ENCODE measurements at places on chromosomes 6 and 20.

GRCh38 chr6:153309651-153310050 is 178.6 kb upstream of the RGS17 start:
- DNase-seq = no peak

GRCh38 chr6:97110626-97111025 is 172.4 kb downstream of the MMS22L start:
- no peak for DNase-seq

DNA sequence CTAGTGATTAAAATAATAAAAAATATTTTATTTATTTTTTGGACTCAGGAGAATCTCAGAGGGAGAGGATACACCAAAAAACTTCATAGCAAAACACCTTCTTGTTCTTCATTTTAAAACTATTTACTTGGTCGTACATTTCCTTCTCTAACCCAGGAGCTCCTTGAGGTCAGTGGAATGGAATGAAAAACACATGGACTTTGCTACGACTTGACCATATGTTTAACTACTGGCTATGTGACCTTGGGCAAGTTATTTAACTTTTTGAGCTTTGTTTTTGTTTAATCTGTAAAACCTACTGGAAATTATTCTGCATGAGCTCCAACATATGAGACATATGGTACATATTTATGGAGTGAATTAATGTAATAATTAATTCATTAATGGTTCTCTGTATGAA is 1005.5 kb upstream of the CITED2 start:
- no peak for DNase-seq

DNA sequence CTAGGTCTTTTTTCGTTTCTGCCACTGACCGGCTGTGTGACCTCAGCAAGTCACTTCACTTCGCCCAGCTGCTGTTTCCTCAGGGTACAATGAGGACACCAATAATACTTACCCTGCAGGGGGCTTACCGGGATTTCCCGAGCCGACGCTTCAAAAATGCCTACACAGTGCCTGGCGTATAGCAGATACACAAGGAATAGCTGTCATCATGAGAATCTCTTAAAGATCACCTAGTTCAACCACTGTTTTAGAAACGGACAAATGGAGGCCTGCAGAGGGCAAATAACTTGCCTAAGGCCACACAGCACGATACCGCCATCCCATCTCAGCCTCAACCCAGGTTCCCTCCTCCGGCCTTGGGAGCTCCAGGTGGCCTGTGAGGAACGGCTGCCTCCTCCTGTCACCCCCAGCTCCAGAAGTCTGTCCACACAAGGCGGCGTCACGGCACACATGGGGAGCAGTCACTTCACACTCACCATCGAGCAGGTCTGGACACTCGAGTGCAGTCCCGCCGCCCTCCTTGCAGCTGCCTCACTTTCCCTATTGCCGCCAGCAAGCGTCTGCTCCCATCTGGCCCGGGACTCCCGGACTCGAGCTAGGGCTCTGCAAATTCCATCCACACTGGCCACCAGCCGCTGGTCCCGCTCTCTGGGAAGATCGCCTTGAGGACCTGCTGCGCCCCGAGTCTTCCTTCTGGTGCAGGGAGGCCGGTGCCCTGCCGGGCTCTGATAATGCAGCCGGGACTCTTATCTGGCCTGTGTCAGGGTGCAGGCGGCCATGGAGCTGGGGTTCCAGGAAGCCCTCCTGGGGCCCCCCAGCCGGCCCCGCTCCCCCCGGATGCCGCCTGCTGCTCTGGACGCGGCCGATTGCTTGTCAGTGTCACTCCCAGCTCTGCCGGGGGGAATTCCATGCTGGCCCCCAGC is at the start of gene RIPOR3:
Gene RIPOR3 (minus strand): TSS at position 893 of the 923 bp plus-strand sequence. CDS start 414 bp downstream, at position 479.
- DNase-seq = no peak

DNA sequence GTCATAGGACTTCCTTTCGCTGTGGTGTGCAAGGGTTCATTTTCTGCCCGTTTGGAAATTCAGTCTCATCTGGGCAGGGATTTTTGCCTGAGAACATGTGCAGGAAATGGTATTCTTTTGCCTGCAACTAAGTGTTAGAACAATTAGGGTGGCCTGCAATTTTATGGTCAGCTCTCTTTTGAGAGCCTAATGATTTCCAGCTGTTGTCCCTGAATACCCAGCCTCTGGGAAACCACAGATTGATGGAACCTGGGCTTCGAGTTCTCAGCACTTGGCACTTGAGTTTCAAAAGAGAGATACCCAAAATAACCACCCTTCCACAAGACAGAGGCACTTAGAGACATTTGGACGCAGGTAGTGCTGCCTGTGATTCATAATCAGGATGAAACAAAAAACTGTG is 217.2 kb upstream of the FOXA2 start:
- no peak for DNase-seq

DNA sequence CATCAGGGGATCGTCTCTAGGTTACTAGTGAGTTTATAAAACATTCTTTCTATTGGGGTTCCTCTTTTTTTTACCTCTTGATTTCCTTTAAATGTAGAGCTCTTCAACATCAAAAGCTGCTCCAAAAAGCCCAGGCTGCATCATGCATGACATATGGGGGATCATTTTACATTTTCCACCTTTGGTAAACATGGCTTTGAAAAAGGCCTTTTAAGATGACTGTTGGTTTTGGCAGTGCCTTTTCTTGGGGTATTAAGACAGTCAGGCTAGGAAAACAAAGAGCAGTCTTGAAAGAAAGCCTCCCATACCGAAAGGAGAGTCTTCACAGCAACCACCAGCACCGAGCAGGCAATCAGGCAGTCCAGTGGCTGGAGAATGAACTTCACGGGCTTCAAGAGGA is 73.2 kb downstream of the NPEPL1 start:
- no peak for DNase-seq

DNA sequence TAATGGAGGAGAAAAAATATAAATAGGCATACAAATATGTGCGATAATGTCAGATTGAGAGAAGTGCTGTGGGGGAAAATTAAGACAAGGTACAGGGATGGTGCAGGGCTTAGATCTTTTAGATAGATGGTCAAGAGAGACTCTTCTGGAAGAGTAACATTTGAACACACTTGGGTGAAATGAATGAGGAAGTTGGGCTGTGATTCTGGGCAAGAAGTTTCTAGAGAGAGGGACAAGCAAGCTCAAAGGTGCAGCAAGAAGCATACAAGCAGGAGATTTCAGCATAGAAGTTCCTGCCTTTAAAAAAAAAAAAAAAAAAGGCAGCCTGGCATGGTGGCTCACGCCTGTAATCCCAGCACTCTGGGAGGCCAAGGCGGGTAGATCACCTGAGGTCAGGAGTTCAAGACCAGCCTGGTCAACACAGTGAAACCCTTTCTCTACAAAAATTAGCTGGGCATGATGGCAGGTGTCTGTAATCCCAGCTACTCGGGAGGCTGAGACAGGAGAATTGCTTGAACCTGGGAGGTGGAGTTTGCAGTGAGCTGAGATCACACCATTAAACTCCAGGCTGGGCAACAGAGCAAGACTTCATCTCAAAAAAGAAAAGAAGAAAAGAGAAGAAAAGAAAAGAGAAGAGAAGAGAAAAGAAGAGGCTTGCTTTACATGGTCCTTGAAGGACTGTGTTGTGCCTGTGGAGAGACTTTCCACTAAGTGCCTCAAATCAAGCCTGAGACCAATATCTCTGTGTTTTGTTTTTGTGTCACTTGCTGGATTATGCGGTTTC is 9.7 kb upstream of the CD83 start:
- no peak for DNase-seq

- DNase-seq = no peak
Measured at GRCh38 chr6:7184502-7184901, 76.7 kb downstream of the RREB1 start.

- DNase-seq = no peak
Measured at GRCh38 chr20:62633598-62634329, 8.5 kb upstream of the SLCO4A1 start.

DNA sequence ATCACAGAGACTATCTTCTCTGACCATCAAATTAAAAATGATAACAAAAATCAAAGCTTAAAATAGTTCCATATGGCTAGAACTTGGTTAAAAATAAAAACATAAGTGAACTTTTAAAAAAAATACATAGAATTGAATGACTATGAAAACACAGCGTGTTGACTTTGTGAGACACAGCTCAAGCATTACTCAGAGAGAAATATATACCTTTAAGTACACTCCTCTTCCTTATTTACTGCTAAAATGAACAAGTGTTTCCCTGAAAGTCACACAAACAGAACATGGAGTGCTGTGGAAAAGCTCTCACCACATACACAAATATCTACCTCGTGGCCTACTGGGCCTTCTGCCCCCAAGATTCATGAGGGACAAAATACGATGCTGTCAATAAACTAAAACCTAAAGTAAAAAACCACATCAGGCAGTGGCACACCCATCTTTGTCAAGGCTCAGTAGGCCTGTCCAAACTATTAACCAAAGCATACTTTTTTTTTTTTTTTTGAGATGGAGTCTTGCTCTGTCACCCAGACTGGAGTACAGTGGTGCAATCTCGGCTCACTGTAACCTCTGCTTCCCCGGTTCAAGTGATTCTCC is 7.5 kb downstream of the FAXC start:
- DNase-seq = no peak

Measured in stimulated activated CD4-positive, alpha-beta T cell treated with anti-CD3 and anti-CD28 coated beads, Interleukin-12 subunit alpha, Interleukin-12 subunit beta, amount 100 ng/mL, for 4 hours (primary cell).